ENCODE measurements at places on chromosomes 1 and 21.

- no peak for DNase-seq
These were observed 122.7 kb downstream of the FASLG start for GRCh38 chr1:172781513-172782140.

DNA sequence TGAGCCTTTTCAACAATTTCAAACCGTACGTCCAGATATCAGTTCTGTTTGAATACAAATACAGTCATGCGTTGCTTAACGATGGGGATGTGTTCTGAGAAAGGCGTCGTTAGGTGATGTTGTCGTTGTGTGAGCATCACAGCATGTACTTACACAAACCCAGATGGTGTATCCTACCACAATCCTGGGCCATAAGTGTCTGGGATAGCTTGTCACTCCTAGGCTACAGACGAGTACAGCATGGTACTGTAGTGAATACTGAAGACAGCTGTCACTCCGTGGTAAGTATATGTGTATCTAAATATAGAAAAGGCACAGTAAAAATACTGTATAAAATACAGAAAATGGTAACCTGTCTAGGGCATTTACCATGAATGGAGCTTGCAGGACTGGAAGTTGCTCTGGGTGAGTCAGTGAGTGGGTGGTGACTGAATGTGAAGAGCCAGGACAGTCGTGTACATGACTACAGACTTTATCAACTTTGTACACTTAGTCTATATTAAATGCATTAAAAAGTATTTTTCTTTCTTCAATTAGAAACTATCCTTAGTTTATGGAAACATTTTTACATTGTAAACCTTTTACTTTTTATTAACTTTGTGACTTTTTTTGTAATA lies 10.5 kb upstream of the OR2W3 start:
- DNase-seq = no peak

DNA sequence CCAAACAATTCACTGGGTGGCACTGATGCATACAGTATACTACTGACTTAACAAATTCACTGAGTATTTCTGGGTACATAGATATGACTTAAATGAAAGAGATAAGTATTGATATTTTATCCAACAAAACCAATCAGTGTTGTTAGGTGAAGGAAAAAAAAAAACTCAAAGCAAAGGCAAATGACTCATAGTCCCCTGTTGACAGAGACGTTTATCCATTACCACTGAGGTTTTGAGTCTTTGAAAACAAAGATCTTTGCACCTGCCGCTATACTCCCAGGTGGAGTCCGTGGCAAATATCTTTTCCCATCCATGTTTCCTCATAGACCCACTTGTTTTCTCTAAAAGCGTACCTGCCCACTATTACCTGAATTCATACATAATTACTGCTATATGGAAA lies 18.4 kb downstream of the DYNLT5 start:
- no peak for DNase-seq

DNA sequence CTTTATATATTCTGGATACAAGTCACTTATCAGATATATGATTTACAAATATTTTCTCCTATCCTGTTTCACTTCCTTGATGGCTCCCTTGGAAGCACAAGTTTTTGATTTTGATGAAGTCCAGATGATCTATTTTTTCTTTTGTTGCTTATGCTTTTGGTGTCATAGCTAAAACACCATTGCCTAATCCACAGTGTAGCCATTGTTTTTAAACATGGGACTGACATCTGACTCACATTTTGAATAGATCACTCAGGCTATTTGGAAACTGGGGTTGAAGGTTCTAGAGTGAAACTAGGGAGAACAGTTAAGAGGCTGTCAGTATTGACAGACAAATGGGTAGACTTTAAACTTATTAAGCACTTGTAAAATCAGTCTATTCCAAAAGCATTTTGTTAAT lies 16.6 kb downstream of the AK4 start:
- DNase-seq = no peak

DNA sequence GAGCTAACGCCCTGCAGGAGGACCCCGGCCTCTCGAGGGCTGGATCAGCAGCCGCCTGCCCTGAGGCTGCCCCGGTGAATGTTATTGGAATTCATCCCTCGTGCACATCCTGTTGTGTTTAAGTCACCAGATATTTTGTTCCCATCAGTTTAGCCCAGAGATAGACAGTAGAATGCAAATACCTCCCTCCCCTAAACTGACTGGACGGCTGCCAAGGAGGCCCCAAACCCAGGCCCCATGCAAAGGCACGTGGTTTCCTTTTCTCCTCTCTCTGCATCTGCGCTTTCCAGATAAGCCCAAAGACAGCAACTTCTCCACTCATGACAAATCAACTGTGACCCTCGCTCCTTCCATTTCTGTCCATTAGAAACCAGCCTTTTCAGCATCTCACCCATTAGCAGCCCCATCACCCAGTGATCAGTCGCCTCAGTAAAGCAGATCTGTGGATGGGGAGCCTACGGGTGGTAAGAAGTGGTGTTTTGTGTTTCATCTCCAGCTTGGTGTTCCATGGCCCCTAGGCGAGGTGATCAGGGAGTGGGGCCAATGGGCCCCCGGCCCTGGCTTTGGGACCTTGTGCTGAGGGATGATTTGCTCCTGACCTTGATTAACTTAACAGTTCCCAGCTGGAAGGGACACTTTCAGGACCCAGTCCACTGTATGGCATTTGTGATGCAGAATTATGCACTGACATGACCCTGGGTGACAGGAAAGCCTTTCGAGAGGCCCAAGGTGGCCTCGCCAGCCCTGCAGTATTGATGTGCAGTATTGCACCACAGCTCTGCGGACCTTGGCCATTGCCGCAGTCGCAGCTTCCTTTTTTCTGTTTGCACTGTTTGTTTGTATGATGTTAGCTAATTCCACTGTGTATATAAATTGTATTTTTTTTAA lies 5.2 kb downstream of the NPPA start:
- DNase-seq = no peak

DNA sequence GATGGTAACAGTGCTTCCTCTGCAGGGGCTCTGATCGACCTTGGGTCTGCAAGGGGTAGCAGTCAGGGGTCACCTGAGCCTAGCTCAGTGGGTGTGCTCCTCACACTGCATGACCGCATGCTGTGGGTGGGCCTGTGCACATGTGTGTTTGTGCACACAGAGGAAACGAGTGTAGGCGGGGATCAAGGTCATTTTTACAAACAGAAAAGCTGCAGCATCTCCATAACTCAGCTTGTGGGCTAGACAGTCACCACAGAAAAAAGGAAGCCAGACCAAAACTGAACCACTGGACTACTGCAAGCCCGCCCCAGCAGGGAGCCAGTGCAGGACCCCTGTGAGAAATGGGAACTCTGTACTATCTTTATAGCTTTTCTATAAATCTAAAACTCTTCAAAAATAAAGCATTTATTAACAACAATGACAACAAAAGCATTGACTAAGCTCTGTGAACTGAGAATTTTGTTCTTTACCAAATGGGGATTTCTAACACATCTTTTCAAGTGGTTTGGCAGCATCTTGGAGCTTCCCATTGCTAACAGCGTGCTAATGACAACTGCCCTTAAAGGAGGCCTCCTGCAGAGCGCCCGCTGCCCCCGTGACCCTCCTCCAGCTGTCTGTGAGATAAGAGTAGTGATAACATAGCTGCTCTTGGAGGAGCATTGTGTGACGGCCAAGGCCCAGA lies 19.9 kb upstream of the NEK2 start:
- no peak for DNase-seq

DNA sequence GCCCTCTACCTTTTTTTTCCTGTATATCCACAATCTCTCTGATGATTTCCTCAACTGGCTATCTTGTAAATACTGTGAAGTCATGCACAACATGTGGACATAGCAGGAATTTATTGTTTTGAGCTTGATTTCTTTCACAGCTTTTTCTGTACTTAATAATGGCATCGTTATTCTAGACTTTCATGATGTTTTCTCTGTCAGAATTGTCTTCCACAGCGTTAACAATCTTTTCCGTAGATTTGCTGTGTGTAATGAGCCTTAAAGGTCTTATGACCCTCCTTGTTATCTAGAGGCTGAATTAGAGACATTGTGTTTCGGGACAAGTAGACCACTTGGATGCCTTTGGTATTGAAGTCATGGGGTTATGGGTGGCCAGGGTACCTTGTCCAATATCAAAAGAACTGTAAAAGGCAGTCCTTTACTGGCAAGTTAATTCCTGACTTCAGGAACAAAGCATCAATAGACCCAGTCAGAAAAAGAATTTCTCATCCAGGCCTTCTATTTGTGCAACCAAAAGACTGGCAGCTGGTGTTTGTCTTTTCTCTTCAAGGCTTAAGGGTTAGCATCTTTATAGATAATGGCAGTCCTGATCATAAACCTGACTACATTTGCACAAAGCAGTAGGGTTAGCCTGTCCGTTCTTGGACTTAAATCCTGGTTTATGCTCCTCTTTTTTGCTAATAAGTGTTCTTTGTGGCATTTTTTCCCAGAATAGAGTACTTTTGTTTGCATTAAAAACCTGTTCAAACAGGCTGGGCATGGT lies 30.1 kb upstream of the CHAF1B start:
- DNase-seq = no peak

GRCh38 chr1:234408757-234409156 lies 35.5 kb downstream of the COA6 start:
- no peak for DNase-seq

GRCh38 chr1:36344395-36344680 lies 20.9 kb upstream of the EVA1B start:
- no peak for DNase-seq

- no peak for DNase-seq
These were observed 52.7 kb upstream of the ATP5PO start for GRCh38 chr21:33968080-33968994.

DNA sequence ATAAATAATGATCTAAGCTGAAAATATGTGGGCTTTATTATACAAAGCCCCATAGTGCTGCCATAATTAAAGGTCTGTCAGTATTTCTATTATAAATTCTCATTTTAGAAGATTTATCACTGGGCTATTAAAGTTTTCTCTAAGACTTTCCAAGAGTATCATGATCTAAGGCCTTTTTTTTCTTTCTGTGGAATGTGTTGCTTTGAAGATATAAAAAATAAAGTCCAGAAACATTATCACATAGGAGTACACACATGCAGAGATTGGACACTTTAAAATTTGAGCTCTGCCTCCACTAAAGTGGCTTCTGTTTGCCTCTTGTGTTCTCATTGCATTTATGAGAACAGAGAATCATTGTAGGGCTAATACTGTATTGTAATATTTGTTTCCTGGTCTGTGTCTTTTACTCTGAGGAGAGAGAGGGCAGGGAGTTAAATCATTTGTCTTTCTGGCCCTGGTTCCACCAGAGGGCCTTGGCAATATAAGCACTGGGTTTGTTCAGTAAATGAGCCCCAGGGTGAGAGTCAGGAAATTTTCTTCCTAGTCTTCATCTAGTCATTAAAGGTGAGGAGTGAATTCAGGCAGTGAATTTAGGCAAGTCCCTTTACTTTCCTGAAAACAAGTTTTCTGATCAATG lies 70.2 kb downstream of the NFIA start:
- no peak for DNase-seq

- no peak for DNase-seq
These were observed 70.2 kb upstream of the GOLT1A start for GRCh38 chr1:204283711-204284651.

DNA sequence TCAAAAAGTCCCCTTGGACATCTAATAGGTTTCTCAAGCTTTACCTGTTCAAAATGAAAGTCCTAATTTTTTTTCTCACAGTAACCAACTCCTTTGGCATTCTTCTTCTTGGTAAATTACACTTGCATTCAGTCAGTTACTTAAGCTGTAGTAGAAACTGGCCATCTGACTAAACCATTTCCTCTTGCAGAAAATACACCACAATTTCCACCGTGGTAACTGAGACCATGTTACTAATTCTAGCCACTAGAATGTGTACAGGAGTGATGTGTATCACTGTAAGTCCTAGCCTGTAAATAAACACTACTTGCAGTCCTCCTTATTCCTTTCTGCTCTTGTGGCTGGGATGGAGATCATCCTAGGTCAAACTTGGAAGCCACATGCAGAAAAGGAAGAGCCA lies 965.4 kb upstream of the TMPRSS15 start:
- DNase-seq = no peak

GRCh38 chr1:1926886-1927660 lies 8.0 kb upstream of the TMEM52 start:
- no peak for DNase-seq

- no peak for DNase-seq
These were observed 219.8 kb downstream of the NEGR1 start for GRCh38 chr1:72062584-72062983.

DNA sequence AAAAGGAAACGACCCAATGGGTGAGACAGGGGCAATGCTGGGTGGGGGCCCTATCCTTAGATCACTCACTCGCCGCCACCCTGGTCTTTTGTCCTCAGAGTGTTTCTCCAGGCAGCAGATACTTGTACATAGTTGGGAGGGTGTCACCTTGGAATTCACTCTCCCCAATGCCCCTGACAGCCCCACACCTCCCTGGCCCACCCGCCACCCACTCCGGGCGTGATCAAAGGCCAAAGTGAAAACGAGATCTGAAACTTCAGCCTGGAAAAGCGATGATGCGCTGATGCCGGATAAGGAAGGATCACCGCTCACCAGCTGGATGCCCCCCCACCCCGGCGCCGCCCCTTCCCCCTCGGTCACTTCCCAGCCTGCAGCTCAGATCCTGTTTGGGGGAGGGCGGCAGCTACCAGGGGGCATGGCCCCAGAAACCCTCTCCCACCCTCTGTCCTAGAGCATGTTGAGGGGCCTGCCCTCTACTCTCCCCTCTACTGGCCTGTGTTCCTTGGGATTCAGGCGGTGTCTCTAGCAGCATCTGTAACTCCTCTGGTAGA lies 33.6 kb upstream of the CASZ1 start:
- no peak for DNase-seq

GRCh38 chr1:65146908-65147423 lies 1.0 kb upstream of the AK4 start:
- no peak for DNase-seq

DNA sequence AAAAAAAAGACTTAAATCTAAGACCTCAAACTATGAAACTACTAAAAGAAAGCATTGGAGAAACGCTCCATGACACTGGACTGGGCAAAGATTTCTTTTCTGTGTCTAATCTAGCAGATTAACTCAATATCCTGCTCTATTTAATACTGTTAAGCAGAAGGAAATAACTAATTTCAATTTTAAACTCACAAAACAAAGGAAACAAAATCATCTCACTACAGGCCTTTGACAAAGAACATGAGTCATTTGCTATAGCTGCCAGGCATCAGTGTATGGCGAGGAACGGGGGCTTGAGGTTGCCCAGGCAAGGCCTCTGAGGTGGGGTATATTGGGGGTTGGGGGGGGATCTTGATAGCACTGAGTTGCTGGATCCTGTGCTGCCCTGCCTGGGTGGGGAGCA lies 20.9 kb downstream of the SZT2 start:
- DNase-seq = no peak

DNA sequence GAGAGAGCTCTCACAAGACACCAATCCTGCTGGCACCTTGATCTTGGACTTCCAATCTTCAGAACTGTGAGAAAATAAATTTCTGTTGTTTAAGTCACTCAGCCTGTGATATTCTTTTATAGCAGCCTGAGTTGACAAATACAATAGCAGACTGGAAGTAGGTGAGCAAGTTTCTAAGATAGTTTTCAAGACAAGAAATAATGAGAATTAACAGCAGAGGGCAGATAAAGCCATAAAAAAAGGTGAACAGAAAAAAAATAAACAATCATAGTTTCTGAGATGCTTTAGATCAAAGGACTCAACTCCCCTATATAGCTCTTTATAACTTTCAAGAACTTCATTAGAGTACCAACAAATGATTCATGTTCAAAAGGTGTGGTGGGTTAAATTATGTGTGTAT lies 119.8 kb downstream of the PLPPR5 start:
- no peak for DNase-seq

- DNase-seq = no peak
These were observed 86.4 kb upstream of the COL6A1 start for GRCh38 chr21:45894906-45895777.

- no peak for DNase-seq
These were observed 55.5 kb upstream of the RGS5 start for GRCh38 chr1:163258181-163258580.

GRCh38 chr1:245791410-245792312 lies 636.9 kb downstream of the KIF26B start:
- DNase-seq = no peak

All from stimulated activated CD4-positive, alpha-beta T cell treated with anti-CD3 and anti-CD28 coated beads, Interleukin-1b, Interleukin-23, amount 100 ng/mL, for 24 hours (primary cell).